Brain (organoid and tissue), 16 donors: ENCODE measurements at places on chromosomes 16 and 17. TPM values are rescaled to one million over a fixed set of nuclear protein-coding genes. Genes with fewer than 3 reads are reported as not detected.

DNA sequence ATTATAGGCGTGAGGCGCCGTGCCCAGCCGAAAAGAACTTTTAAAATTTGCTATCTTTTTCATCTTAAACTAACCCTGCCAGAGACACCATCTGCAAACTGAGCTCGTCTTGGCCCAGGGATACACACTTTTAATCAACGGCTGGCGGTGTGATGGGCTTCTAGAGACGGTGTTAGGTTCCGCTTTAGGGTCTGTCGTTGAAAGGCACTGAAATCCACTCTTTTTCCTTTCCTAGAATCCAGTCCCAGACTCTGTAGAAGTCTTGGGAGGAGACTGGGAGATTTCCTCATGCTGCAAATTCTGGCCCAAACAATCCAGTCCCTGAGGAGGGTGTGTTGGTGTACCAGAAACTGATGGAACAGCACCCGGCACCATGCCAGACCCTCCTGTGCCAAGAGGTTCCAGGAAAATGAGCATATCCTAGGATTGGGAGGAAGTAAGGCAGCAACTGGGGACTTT, 52.0 kb upstream of the TEX2 start:
- peak; percentile 28 for DNase-seq

SLC38A8 gene
- 4.1 TPM for polyA plus RNA-seq

NPIPA7 gene
- 8.1 TPM for polyA plus RNA-seq

NPIPA1 gene
- polyA plus RNA-seq: 17.5 TPM

GRCh38 chr16:555528-556473, 4.4 kb upstream of the PRR35 start:
- no peak for DNase-seq

- DNase-seq: no peak
These were observed 15.2 kb upstream of the ADGRG3 start for GRCh38 chr16:57652695-57653471.

DNA sequence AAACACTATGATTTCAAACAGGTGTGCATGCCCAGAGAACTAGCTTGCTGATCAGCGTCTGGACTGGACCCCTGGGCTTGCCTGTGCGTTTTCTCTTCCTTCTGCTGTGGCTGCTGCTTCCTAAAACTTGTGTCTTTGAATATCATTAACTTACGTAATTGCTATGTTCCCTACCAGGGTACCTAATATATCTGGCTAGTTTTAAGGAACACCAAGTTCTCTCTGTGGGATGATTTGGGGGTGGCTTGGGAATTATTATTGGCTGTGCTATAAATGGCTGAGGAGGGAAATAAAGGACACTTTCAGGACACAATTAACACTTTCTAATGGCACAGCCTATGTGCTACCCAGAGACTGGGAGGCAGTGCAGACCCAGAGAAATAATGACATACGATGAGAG, 606.0 kb upstream of the RBFOX1 start:
- no peak for DNase-seq

DNA sequence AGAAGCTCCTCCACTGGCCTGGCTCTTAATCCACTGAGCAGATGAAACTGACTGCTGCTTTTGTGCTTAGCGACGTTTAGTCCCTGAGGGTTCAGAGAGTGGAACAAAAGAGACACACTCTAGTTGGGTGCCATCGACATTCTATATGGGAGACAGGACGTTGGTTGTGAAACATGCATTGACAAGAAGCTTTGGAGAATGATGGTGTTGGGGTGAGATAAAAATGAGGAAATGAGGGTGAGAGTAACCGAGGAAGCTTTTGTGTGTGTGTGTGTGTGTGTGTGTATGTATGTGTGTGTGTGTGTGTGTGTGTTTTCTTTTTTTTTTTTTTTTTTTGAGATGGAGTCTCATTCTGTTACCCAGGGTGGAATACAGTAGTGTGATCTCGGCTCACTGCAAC, 89.5 kb downstream of the ABCC1 start:
- no peak for DNase-seq

GRCh38 chr16:66905633-66906539, 12.8 kb downstream of the CDH16 start:
- peak; percentile 34 for DNase-seq

DNA sequence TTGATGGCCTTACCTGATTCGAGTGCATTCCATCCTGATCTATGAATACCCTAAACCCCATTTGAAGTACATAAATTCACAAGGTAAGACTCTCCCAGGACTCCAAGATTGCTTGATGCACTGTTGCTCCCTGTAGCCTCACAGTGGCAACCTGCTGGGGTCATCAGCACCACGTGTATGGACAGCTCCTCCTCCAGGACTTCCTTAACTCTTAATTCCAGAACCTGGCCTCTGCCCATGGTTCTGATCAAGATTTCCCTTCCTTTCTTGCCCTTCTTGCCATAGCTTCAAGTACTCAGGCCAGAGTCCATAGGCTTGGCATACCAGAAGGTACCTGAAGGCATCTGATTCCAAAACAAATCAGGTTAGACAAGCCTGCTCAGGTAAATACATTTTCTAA, 34.0 kb upstream of the NLK start:
- no peak for DNase-seq

SOX9 gene
- 35.4 TPM for polyA plus RNA-seq

DNA sequence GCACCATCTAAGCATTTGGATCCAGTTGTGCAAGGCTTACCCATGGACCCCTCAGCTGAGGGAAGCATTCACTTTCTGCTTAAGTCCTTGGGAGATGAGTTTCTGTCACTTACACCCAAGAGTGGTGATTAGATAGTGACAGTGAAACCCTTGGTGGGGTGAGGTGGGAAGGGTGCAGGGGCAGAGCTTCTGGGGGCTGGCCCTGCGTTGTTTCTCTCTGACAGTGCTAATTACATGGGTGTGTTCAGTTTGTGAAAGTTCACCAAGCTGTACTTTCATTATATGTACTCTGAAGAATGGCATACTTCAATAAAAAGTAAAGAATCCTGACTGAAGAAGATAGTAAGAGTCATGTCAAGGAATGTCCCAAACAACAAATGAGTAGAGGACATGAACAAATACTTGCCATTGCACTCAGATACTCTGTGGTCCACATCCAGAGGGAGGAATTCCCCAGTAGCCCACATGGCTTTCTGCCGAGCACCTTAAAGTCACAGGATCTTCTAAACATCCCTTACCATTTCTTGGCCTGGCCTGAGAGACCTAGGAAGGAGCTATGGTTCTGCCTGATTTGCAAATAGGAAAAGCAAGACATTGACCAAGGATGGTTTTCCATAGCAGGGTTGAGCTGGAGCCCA, 8.4 kb downstream of the CHST6 start:
- no peak for DNase-seq

DNA sequence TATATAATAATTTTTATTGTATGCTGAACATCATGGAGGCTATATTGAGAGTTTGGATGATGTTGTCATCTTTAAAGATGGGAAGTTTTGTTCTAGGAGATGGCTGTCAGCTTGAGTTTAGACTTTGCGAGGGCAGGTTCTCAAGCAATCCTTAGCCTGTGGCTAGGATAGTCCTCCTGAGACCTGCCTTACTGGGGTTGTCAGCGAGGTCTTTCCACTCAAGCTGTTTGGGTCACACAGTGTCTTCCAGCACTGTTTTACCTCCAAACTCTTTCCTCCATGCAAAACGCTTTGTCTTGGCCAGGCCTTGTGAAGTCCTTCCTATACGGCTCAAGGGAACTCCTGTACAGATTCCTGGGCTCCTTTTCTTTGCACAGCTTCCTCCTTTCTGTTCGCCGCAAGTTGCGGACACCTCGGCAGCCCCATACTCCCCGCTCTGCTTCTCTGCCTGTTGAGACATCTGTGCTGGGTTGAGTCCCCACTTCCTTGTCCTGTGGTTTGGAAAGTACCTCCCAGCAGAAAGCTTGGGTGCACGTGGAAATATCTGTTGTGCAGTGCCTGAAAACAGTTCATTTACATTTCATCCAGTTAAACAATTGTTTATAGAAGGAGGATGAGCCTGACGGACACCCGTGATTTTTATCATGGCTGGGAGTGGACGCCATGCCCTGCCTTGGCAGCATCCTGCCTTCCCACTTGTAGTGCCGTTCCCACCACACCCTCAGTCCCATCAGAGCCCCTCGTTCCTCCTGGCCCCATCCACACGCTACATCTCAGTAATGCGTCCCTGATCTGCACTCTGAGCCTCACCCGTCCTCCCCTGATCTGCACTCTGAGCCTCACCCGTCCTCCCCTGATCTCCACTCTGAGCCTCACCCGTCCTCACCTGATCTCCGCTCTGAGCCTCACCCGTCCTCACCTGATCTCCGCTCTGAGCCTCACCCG, 55.0 kb upstream of the CBFA2T3 start:
- no peak for DNase-seq

DNA sequence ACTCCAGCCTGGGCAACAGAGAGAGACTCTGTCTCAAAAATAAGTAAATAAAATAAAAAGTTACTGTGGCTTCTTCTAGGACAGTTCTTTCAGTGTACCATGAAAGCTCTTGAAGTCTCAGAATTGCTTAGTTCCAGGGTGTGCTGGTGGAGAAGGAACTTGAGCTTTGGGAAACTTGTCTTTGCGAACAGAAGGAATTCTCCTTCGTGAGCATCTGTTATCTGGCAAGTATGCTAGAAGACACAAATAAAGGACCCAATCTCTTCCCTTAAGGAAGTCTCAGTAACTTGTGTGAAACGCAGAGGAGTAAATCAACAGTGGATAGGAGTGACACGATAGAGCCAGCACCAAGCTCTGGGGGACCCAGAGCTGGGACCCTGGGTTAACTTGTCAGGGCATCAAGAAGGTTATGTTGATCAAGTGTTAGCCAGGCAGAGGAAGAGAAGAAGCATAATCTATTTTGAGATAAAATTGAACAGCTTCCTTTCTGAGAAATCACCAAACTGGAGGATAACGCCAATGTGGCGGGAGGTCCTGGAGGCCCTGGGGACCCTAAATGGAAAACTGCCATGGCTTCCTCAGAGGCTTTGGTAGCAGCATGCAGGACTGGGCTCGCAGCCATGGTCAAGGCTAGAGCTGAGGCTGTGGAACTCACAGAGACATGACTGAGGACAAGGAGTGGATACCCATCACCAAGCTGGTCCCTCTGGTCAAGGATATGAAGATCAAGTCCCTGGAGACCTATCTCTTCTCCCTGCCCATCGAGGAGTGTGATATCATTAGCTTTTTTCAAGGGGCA, 72.1 kb upstream of the HAS3 start:
- DNase-seq: no peak

DNA sequence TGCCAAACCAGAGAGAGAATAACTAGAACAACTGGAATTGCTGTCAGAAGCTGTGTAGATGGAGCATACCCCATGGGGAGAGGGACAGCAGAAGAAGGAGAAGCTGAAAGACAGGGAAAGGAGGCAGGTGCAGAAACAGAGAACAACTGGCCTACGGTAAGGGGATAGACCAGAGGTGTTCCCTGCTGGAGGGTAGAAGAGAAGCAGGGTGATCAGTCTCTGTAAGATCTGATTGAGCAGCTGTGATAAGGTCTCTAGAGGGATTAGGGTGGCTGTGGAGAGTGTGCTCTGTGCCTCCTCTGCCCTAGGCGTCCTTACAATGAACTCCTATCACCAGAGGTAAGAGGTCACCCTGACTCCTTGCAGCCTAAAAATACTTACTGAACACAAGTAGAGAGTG, 30.4 kb upstream of the HS3ST3B1 start:
- DNase-seq: no peak

DNA sequence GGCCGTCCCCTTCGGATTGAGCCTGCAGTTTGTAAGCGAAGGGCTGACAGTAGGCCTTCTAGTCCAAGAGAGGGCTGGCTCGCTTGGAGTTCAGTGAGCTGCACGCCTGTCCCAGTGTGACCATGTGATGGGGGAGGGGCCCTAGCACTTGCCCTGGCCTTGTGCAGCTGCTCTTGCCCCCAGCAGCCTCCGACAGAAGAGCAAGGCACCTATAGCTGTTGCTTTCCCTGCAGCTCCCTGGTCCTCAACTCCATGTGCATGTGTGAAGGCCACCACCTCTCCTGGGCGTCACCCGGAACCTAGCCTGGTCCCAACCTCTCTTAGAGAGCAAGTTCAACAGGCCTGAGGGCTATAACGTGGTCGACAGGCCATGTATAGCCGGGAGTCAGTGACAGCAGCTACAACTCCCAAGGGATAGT, 5.6 kb downstream of the SPHK1 start:
- no peak for DNase-seq

- peak; percentile 43 for DNase-seq
These were observed 34.1 kb downstream of the CUEDC1 start for GRCh38 chr17:57920916-57921703.

DNA sequence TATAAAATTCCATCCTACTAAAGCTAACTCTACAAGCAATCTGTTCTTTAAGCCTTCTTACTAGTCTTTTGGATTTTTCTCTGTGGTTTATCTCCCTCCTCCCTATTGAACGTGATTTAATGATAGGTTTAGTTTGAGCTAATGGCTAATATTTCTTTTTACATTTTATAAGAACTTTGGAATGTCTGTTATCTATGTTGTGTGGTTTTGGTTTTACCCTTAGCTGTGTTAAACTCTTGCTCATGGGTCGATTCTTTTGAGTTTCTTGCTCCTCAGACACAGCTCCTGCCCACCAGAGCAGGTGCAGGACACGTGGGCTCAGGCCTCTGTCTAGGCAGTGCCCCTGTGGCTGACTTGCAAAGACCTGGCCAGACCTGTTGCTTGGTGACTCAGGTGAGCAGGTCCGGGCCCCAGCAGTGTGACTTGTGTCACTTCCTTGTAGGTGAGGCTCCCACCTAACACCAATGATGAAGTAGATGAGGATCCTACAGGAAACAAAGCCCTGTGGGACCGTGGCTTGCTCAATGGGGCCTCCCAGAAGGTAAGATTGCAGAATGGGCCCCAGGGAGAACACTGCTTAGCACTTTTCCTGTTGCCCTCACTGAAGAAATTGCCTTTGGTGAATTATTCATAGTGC, 45.1 kb downstream of the SF3B3 start:
- no peak for DNase-seq

GRCh38 chr16:17211797-17212196, 259.0 kb downstream of the XYLT1 start:
- DNase-seq: no peak

MTHFSD gene
- 20.8 TPM for polyA plus RNA-seq

CCL14 gene
- polyA plus RNA-seq: 4.4 TPM

CSH1 gene
- not detected for polyA plus RNA-seq

- no peak for DNase-seq
These were observed 4.0 kb downstream of the PLCD3 start for GRCh38 chr17:45128331-45128730.

DNA sequence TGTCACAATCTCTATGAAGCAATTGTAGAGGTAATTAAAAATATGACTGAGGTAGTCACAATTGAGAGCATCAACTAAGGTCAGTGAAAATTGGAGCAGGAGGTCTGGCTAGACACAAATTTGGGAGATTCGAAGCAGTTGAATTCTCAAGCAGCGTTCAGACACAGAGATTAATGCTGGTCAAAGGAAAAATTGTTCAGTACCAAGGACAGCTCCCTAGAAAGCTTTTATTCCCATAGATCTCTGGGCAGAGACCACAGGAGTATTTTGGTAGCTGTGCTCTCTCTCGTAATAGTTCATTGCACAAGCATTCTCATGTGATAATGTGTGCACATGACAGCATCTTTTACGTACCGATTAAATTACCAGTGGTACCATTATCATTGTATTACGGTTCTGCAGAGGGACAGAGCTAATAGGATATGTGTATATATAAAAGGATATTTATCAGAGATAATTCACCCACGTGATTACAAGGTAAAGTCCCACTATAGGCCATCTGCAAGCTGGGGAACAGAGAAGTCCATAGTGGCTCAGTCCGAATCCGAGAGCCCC, 387.5 kb upstream of the HSBP1 start:
- no peak for DNase-seq

- no peak for DNase-seq
These were observed 44.3 kb downstream of the SOCS3 start for GRCh38 chr17:78315355-78316114.

IGFBP4 gene
- polyA plus RNA-seq: 50.5 TPM

CX3CL1 gene
- 23.2 TPM for polyA plus RNA-seq
